ENCODE measurements at places on chromosomes 4 and X.

DNA sequence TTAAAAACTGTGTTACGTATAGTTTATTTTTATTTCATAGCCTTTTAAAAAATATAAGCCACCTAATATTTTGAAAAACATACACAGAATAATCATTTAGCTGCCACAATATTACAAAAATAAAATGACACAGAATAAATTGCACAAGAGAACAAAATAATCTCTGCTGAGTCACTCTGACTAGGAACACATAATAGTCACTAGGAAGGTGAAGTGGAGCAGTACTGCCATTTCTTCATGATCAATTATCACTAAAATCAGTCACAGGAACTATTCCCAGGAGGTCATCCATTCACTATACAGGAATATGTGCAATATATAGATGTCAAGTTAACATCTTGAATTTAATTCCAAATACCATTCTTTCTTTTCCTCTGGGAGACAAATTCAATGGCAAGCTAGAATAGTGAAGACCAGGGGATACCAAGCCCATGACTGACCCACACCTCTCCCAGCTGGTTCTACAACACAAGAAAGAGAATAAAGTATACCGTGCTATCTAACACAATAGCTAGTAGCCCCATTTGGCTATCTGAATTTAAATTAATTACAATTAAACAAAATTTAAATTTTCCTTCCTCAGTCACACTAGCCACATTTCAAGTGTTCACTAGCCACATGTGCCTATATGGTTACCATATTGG is 5.9 kb downstream of the SMIM43 start:
- DNase-seq, result no peak

DNA sequence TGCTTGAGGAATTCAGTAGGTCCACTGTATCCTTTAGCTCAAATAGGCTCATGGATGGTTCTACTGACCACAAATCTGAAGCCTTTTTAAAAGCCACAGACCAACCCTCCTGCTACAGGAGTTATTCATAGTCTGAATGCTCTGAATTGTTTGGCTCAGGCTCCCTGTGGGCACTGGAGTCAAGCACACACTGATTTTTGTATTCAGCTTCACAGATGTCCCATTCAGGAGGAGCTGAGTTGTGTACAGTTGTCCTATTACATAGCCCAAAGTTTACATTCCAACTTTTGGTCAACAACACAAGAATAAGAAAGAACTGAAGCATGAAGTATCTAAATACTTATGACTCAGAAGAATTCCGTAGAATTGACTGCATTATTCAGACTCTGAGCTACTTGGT is 243.9 kb downstream of the UNC5C start:
- DNase-seq, result no peak

DNA sequence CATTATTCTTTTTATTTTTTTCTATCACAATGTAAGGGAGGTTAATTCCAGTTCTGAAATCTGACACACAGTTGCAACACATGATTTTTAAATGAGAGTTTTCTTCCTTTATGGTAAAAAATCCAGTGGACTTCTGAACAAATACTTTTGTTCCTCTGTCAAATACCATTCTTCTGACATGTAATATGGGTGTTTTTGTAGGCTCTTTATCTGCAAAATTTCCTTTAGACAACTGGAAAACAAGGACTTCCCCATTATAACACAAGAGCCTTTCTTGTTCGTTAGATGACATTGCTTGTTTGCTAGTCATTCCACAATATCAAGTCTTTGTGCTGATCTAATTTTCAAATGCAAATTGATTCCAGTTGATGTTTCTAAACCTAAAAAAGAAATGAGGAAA is 7.7 kb downstream of the FANCB start:
- DNase-seq, result no peak

GRCh38 chrX:338836-339400 is 20.3 kb upstream of the GTPBP6 start:
- no peak for DNase-seq

- no peak for DNase-seq
Measured at GRCh38 chr4:19472666-19473065, 779.0 kb upstream of the SLIT2 start.

DNA sequence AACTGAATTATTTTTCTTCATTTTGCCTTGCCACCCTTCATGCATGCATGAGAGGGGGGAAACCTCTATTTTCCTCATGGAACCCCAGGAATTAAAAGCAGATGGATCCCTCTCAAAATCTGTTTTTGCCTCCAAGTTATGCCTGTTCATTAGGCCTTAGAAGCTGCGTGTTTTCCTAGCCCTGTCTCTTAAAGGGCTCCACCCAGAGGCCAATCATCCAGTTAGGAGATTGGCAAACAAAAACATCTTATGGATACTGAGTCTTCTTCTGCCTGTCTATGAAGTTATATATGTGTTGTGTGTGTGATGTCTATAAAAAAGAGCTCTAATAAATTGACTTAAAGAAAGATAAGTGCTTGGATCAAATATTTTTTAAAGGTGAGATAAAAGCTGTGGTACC is 142.9 kb downstream of the ANAPC10 start:
- no peak for DNase-seq

- no peak for DNase-seq
Measured at GRCh38 chr4:8880851-8881250, 9.2 kb upstream of the HMX1 start.

GRCh38 chr4:78846258-78846657 is 70.1 kb downstream of the BMP2K start:
- DNase-seq, result no peak

- DNase-seq, result no peak
Measured at GRCh38 chr4:19999775-20000414, 251.8 kb upstream of the SLIT2 start.

- DNase-seq, result no peak
Measured at GRCh38 chr4:89939994-89940393, 45.3 kb downstream of the MMRN1 start.

GRCh38 chrX:77342004-77342403 is 105.2 kb upstream of the FGF16 start:
- no peak for DNase-seq

GRCh38 chr4:8908206-8908893 is 36.7 kb upstream of the HMX1 start:
- no peak for DNase-seq

- DNase-seq, result no peak
Measured at GRCh38 chr4:158166701-158167100, 6.1 kb downstream of the GASK1B start.

DNA sequence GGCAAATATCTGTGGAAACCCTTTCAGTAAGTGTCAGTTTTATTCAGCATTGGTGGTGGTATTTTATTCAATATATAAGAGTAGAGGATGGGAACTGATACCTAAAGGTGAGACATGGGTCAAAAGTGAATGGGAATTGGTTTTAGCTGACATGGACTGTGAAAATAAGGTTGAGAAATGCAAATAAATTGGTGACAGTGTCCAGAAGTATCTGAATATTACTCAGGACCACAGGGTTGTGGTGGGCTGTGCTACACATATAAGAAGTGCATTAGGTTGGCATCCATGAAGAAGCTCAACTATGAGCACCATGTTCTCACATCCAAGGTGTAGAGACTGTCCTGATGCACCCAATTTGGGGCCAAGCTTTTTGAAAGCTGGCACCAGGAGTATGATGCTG is 45.0 kb downstream of the ETDC start:
- DNase-seq, result no peak

DNA sequence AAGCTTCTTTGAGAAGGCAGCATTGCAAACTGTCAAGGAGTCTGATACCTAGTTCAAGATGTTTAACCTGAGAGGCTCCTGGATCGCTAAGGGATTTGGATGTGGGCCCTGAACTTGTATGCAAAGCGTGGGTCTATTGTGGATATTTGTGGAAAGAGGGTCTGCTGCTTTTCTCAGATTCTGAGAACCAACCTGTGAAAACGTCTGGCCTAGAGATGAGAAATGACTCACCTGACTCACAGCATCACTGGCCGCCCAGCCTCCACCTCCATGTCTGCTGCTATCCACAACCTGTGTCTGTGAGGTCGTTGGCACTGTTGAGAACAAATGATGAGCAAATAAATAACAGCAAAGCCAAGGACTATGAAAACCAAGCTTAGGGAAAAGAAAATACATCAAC is 33.3 kb upstream of the PROM1 start:
- DNase-seq, result no peak

DNA sequence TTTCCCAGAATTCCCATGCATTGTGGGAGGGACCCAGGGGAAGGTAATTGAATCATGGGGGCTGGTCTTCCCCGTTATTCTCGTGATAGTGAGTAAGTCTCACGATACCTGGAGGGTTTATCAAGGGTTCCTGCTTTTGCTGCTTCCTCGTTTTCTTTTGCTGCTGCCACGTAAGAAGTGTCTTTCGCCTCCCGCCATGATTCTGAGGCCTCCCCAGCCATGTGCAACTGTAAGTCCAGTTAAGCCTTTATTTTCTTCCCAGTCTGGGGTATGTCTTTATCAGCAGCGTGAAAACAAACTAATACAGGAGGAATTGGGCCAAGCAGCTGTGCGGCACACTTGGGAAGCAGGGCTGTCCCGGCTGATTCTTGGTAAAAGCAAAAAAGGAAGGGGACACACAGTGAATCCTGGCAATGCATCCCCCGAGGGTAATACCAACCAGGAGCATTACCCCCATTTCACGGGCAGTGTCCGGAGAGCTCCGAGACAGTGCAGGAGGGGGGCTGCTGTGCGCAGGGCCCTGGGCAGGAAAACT is 185.7 kb downstream of the AFAP1 start:
- no peak for DNase-seq

DNA sequence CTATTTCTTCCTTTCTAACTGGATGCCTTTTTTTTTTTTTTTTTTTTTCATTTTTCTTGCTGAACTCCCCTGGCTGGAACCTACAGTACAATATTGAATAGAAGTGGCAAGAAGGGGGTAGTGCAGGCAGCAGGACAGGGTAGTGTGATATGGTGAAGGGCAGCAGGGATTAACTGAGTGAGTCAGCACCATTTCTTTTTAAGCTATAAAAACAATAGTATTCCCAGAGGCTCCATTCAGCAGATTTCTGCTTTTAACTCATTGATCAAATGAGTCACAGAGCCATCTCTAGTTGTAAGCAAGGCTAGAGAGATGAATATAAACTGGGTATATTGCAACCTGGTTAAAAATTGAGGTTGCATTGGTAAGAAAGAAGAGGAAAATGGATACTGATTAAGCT is 53.6 kb upstream of the SETD7 start:
- DNase-seq, result no peak

- DNase-seq, result no peak
Measured at GRCh38 chrX:103774070-103774642, 2.5 kb upstream of the PLP1 start.

DNA sequence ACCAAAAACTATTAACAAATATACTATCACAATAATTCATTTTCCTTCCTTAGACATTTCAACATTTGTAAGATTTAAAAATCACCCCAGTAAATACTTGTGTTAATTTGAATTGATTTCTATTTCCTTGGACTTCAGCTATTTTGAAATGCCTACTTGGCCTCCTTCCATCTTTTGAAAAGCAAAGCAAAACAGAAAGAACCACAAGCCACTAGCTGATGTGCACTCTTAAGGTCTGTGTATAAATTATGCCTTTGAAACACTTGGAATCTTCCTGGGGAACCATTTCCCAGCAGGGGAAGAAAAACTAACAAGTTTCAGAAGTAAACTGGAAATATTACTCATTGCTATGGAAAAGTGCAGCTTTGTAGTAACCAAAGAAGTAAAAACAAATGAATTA is 139.8 kb downstream of the CLCN4 start:
- DNase-seq, result no peak

- DNase-seq, result no peak
Measured at GRCh38 chrX:9953396-9953795, 13.8 kb upstream of the CLDN34 start.

GRCh38 chr4:24273136-24273535 is 311.2 kb downstream of the DHX15 start:
- DNase-seq, result no peak

- no peak for DNase-seq
Measured at GRCh38 chrX:13007519-13008188, 32.7 kb downstream of the TMSB4X start.

- no peak for DNase-seq
Measured at GRCh38 chr4:159141193-159141592, 38.3 kb downstream of the RAPGEF2 start.

GRCh38 chr4:125538670-125539069 is 223.9 kb downstream of the FAT4 start:
- DNase-seq, result no peak

DNA sequence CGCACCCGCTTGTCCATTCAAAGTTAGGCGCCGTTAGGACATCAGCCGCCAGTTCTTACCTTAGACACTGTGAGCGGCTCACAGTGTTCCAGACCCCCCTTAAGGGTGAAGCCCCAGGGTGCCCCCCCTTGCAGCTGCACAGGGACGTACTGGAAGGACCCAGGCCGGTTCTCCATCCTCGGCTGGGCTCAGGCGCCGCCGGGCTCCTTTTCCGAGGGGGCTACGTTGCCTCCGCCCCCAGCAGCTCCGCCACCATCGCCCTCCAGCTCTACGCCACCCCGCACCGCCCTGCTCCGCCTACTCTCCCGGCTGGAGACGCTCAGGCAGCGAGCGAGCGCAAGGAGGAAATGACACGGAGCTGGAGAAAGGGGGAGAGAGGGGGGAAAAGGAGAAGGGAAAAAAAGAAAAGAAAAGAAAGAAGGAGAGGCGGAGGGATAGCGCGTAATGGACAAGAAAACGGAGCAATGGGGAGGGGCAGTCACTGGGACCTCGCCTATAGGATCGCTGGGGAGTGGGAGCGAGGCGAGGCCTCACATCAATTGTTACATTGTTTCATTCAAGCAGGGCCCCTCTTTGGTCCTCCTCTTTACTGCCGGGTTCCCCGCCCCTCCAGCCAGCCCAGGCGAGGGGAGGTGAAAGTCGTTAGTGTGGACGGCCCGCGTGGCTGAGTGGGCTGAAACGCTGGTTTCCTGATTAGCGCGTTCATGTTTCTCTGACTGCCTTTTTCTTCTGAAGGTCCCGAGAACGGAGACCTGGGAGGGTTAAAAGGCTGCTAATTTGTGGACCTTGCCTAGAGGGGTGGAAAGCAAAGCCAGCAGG is at the start of gene SHROOM4:
Gene SHROOM4 (minus strand): TSS at position 352 of the 819 bp plus-strand sequence. CDS start 176 bp downstream, at position 176.
- no peak for DNase-seq

DNA sequence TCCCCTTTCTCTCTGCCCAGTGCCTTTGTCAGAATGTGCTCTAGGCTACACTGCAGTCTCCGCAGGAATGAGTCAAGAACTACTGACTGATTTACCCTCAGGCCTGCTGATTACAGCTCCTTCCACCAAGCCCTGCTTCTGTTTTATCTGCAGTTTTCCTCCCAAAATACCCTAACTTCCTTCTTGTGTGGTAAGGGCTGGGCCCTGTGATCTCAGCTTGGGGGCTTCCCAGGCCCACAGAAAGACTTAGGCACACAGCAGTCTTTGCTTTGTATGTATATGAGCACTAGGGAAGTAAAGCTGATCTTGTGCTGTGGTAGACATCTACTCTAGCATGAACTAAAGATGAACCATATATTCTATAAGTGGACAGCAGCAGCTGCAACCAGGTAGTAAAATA is 18.8 kb downstream of the PAK3 start:
- no peak for DNase-seq

- DNase-seq, result no peak
Measured at GRCh38 chr4:7691982-7692381, 247.7 kb downstream of the AFAP1 start.

GRCh38 chr4:105815701-105816100 is 79.6 kb upstream of the NPNT start:
- no peak for DNase-seq
